ENCODE measurements at places on chromosomes 13 and 19.
A peak's percentile ranks its signal among the peaks of the same experiment; 100 is the strongest.

- DNase-seq = no peak
These were observed 276.4 kb upstream of the EDNRB start for GRCh38 chr13:78194904-78195639.

DNA sequence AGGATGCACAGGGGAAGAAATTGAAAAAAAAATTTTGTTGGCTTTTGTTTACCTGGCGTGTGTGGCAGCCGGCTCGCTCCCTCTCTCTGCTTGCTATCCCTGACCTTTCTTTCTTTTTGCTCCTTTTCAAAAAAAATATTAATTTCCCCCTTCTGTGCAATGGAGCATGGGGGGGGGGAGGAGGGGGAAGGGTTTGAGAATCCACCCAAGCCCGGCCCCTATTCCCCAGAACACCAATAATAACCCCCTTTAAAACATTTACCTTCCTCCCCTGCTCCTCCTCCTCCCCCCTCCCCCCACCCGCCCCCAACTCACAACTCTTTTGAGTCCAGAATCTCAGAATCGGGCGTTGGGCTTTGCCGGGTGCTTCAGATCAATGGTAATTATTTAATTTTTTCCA is 28.4 kb downstream of the NFIX start:
- DNase-seq = no peak

GRCh38 chr19:39969681-39970424 is 1.1 kb upstream of the PSMC4 start:
- peak; percentile 21 for DNase-seq

- peak; percentile 46 for DNase-seq
These were observed 758 bp upstream of the CACNG7 start for GRCh38 chr19:53908106-53908934.

GRCh38 chr13:113415825-113416224 is 37.5 kb downstream of the ADPRHL1 start:
- DNase-seq = no peak

DNA sequence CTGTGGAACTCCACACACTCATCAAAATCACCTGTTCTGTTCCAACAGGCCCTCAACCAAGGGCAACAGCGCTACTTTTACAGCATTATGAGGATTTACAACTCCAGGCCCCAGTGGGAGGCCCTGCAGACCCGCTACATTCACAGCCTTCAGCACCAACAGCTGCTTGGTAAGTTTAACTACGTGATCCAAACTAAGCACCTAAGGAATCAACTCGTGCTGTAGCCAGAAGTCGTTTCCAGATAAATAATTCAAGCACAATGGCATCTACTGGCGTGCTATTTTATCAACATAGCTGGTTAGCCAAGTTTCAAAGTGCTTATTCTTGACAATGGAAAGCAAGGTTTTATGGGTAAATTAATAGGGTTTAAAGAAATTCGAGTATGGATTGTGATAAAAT is 5.3 kb downstream of the FAM216B start:
- DNase-seq = no peak

- DNase-seq = no peak
These were observed 22.2 kb downstream of the CNFN start for GRCh38 chr19:42367929-42368328.

DNA sequence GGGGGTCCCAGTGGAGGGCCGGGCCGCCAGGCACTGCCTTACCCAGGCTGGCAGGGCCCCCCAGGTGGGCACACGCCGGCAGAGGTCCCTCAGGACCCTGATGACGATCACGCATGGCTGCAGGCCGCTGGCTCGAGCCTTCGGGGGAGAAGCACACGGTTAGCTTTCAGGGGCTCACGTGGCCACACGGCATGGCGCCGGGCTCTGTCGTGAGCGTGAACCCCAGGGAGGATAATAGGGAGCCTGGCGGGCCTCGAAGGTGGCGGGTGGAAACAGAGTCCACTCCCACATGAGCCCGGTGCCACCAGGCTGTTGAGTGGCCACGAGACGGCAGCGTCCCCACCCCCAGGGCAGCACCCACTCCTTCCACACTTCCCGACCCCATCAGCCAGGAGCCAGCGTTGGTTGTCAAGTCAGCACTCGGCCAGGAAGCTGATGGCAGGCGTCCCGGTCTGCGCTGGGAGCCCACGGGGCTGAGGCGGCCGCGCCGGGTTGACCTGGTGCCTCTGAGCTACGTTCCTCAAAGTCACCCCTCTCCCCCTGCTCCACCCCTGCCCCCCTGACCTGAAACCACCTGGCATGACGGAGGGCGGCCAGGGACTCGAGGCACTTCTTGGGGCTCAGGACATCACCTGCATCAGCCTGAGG is 24.7 kb upstream of the MATK start:
- no peak for DNase-seq

DNA sequence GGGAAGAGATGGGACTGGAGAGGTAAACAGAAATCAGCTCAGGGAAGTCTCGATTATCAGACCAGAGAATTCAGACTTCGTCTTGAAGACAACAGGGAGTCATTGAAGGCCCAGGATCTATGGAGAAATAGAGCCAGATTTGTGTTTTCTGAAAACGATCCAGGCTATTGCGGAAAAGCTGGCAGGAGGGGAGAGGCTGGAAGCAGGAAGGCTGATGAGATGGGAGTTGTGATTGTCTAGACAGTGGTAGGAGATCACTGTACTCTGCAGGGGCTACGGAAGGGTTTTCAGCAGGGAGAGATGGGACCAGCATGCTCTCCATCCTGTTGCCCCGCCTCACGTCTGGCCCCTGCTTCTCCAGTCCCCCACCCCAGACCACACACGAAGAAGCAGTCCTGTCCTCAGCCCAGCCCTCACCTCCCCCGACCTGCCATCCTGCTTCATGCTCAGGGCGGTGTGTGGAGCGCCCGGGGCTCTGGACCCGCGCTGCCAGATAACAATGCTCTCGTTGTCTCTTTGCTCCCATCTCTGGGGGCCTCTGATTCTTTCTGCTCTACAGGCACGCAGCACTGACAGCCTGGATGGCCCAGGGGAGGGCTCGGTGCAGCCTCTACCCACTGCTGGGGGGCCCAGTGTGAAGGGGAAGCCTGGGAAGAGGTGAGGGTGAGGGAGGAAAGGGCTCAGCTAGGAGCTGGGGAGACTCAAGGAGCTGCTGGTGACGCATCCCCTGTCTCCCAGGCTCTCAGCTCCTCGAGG is 1.9 kb downstream of the ARHGAP33 start:
- DNase-seq = no peak

DNA sequence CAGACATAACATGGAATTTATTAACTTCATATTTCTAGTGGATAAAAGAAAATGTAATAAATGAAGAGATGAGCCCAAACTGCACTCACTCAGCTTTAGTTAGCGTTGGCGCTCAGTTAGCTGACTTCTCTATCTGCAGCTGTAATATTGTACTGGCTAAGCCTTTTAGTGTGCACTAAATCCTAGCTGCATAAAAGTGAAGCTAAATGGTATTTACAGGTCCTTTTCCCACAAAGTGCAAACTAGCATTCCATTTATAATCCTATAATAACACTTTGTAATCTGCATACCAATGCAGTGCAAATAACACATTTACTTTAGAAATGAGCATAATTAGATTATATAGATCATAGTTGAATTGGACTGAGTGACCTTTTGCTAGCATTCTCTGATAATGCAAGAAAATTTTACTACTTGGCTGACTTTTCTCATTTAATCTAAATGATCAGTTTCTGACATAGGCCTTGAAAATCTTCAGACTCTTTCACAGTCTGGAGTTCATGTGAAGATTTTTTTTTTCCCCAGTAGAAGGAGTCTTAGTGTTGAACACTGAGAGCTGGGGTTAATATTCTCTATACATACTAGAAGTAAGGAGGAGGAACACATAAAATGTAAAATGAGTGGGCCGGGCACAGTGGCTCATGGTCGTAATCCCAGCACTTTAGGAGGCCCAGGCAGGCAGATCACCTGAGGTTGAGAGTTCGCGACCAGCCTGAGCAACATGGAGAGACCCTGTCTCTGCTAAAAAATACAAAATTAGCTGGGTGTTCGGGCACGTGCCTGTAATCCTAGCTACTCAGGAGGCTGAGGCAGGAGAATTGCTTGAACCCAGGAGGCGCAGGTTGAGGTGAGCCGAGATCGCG is 1426.4 kb downstream of the PCDH9 start:
- DNase-seq = no peak

DNA sequence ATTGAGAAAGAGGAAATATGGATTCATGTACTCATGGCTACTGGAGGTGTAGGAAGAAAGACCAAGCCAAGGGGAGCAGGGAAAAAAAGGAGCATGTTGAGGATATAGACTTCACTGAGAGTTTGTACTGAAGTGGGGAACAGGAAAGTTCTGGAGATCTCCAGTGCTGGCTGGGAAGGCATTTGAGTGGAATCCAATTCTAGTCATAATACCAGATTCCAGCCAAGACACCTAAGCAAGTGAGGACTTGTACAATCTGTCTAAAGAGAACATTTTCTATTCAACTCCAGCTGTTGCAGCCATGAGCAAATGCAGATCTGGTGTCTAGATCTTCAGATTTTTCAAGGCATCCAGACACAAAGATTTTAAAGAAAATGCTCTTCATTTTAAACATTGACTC is 412.5 kb downstream of the OXGR1 start:
- DNase-seq = no peak

- no peak for DNase-seq
These were observed 1.6 kb downstream of the ACTL9 start for GRCh38 chr19:8696993-8697392.

- DNase-seq = no peak
These were observed 89.6 kb upstream of the TNFSF11 start for GRCh38 chr13:42484386-42484785.

GRCh38 chr19:12015015-12015752 is 20.3 kb downstream of the ZNF433 start:
- no peak for DNase-seq

DNA sequence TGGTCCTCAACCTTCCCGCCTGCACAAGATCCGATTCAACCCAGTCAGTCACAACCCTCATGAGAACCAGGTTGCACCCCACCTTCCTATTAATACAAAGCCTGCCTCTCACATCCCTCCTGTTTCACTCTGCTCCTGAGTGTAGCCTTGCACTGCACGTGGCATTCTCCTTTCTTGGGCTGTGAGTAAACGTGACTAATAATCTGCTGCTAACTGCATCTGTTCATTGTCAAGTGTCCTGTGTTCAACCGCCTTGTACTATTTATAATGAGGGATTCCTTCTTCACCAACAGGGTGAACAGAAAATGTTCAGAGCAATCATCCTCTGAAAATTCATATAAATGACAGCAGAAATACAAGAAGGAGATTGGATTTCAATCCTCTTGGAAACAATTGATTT is 1608.2 kb downstream of the SLITRK5 start:
- no peak for DNase-seq

DNA sequence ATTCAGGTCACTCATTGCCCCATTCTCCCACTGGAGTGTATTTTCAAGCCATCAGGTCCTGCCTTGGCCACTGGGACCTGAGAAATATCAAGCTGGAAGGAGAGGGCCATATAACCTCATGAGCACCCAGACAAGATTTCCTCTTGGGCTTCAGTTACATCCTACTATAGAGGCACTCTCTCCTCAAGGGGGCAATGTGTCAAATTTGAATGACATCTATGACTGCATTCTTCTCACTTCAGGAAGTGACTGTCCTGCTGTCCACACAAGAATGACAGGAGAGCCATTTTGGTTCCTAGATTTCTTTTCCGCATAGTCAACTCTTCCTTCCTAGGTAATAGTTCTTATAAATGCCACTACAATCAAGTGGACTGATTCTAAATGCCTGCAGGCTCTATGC is 416.2 kb downstream of the DIAPH3 start:
- DNase-seq = no peak

DNA sequence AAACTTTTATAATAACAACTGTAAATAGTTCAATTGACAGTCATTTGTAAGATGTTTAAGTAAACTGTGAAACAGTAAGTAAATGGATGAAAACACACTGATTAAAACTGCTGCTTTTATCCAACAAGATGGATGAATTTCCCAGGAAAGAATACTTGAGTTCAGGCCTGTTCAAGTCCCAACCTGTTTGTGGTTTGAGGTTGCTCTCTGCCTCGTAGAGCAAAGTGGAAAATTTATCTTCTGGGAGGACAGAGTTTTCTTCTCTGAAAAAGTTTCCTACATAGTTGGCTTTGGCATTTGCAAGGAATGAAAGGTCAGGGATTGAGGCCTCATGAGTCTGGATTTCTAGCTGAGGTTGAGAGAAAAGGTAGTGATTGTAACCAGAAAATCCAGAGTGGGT is 15.2 kb upstream of the ZNF543 start:
- no peak for DNase-seq

GRCh38 chr13:49300739-49301589 is 53.2 kb downstream of the CDADC1 start:
- peak; percentile 71 for DNase-seq

DNA sequence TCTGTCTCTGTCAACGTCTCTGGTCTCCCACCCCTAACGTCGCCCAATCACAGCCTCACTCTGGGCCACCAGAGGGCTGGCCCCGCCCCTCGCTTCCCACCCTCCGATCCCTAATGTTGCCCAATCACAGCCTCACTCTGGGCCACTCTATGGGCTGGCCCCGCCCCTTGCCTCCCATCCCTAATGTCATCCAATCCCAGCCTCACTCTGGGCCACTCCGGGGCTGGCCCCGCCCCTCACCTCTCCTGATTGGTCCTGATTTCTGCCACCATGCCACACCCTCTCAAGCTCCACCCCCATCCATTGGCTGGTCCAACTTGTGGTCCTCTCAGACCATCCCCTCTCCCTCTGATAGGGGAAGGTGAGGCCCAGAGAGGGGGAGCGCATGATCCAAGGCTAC is 24.9 kb downstream of the CELF5 start:
- DNase-seq = no peak

- no peak for DNase-seq
These were observed 333.5 kb downstream of the TSHZ3 start for GRCh38 chr19:31015778-31016177.

- no peak for DNase-seq
These were observed 17.4 kb downstream of the RB1 start for GRCh38 chr13:48320891-48321510.

GRCh38 chr13:98142380-98143156 is at the start of gene FARP1:
FARP1 (plus strand) TSS chr13:98143094; CDS start chr13:98213243, 70,149 bp downstream.
- DNase-seq = peak; percentile 2

GRCh38 chr13:31747291-31747690 is 8.0 kb downstream of the RXFP2 start:
- DNase-seq = no peak

- no peak for DNase-seq
These were observed 103.8 kb downstream of the LRCH1 start for GRCh38 chr13:46656786-46657185.

- DNase-seq = peak; percentile 90
These were observed 659 bp downstream of the NFKBID start for GRCh38 chr19:35899547-35900214.

DNA sequence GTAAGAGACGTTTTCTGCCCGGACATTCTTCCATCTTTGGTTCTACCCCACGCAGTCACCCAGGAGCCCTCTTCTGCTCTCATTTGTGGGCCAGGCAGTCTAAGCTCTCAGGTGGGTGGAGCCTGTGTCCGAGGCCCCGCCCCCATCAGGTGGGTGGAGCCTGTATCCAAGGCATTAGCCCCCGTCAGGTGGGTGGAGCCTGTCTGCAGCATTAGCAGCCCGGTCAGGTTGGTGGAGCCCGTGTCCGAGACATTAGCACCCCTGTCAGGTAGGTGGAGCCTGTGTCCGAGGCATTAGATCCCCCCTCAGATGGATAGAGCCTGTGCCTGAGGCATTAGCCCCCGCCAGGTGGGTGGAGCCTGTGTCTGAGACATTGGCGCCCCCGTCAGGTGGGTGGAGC is 45.5 kb upstream of the C13orf46 start:
- peak; percentile 35 for DNase-seq
